Thyroid gland (tissue), 4 donors: ENCODE measurements at places on chromosomes 3 and 15.

GRCh38 chr3:69659180-69659910, 79.9 kb upstream of the MITF start:
- no peak for DNase-seq

- no peak for DNase-seq
These were observed 9.3 kb upstream of the SSUH2 start for GRCh38 chr3:8653800-8654408.

GRCh38 chr3:23884481-23884880, 32.3 kb downstream of the NKIRAS1 start:
- no peak for DNase-seq

DNA sequence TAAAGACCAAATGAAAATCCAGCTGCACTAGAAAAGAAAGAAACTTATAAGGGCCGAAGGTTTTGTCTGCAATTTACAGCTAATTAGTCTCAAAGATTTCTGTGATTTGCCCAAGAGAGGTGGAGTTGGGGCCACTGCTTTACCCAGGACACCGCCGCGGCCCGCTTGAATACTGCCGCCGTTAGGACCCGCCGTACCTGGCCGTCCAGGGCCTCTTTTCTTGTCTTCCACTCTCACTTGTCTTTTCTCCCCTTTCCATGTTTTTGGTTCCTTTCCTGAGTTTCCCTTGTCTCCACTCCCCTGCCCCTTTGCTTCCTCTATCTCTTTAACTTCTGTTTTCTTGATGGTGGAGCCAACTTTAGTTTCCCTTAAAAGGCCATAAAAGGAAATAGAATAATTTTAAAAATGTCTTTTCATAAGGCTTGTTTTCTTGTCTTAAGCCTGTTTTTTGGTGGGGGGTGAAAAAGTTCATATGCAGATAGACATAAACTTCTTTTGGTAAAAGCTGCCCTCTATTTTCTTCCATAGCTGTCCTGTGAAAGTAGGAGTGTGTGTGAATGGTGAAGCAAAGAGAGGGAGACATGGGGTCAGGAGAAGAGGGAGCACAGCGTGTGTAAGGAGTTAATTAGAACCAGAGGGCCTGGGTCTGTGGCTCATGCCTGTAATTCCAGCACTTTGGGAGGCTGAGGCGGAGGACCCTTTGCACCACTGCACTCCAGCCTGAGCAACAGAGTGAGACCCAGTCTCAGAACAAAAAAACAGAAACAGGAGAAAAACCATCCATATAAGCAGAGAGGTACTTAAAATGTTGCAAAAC, 16.0 kb upstream of the CCNL1 start:
- peak; percentile 62 for DNase-seq

DNA sequence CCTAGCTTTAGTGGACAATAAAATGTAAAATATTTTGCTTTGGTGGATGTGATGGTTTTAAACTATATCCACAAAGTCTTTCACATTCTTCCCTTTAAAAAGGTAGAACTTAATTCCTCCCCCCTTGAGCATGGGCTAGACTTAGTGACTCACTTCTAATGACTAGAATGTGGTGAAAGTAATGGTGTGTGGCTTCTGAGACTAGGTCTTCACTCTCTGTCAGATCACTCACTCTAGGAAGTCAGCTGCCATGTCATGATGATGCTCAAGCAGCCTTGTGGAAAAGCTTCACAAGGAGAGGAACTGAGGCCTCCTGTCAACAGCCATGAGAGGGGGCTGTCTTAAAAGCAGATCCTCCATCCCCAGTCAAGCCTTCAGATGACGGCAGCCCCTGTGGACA, 4.2 kb downstream of the LRRC2 start:
- no peak for DNase-seq
